ENCODE measurements at places on chromosomes 5 and 9.

- no peak for DNase-seq
Observed at GRCh38 chr5:111993242-111993641, 236.2 kb upstream of the NREP start.

- peak; percentile 24 for DNase-seq
Observed at GRCh38 chr5:43041110-43041668, 1.1 kb upstream of the ANXA2R start.

- no peak for DNase-seq
Observed at GRCh38 chr9:29648601-29649000, 2075.3 kb upstream of the C9orf72 start.

DNA sequence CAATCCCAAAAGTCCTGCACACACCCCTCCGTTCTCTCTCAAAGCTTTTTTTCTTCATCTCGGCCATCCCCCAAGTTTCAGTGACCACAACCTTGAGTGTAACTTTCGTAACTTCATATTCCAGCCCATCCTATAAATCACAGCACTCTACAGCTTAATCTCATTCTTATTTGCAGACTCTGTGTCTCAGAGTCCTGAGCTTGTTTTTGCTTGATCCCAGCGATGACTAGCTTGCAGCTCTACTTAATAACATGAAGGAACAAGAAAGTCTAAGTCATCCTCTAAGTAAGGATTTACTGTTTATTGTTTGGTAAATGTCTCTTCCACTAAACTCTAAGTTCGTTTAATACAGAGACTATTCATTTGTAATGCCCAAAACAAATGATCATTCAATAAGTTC is 2.6 kb upstream of the SPDL1 start:
- DNase-seq = no peak

- DNase-seq = no peak
Observed at GRCh38 chr9:6646293-6646636, 736 bp upstream of the GLDC start.

DNA sequence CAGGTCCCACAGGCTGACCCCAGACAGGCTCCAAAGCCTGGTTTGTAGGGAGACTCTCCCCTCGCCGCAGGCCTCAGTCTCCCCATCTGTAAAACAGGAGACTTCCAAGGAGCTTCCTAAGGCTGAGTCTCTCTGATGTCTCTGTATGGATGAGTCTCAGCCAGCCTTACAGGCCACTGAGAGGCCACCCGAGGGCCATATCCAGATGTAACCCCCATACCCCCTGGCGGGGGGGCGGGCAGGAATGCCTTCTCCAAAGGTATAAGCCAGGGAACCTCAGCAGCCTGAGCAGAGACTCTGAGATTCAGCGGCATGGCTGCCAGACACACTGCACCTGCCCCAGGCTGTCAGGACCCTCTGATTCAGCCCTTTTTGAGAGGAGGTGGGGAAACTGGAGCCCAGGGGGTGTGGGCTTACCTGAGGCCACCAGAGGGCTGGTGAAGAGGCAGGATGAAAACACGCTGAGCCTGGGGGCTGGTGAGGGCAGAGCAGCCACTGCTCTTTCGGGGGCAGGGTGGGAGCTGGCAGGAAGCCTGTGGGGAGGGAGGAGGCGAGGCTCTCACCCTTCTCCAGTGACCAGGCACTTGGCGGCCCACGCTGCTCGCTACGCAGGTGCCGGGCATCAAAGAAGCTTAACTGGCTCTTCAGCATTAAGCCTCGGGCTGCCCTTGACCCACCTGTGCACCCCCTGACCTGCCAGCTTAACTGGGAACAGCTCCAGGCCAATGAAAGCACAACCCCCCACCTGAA is 5.5 kb upstream of the SUSD3 start:
- DNase-seq = no peak

DNA sequence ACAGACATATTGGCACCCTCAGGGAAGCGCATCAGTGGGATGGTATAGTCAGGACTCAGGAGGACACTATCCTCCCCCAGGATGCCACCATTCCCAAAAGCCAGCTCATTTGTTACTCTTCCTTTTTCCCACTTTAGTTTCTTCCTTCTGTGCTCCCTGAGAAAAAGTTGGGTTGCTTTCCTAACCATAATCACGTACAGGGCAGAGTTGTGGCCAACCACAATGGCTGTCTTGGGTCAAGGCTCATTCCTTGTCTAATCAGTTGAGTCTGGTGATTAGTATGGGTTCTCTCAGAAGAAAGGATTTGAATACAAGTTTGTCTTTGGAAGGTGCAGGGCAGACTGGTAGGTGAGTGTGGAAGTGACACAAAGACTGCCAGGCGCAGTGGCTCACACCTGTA is 26.6 kb upstream of the ATP6V1G1 start:
- DNase-seq = no peak

DNA sequence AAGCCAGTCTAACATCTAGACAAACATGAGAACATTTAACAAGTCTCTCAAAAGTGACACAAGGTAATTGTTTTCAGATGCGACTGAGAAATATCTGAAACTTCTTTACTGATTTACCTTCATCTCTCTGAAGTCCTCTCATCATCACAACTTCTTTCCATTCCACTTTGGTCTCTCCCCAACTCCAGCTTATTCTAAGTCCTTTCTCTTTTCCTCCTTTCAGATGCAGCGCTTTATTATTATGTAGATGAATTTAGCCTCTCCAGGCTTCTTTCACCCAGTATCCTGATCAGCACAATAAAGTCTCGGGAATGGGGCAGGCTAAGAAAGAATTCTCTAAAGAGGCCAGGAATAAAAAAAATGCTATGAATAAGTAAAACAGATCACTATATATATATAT is 128.0 kb downstream of the KCTD16 start:
- DNase-seq = no peak

DNA sequence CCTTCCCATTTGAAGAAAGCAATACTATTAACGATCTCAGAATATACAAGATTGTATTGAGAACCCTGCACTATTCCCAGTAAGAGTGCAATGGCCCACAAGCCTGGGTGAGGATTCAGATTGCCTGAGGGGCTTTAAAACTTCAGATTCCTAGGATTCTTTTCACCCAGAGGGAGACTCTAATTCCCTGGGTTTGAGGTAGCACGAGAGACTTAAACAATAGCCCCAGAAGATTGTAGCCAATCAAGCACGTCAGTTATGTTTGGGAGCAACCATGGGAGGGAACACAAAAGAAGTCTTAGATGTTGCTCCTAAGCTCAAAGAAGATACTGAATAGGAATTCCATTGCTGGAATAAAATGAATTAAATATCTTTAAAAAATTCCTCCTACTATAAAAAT is 17.9 kb downstream of the MRPS27 start:
- no peak for DNase-seq

DNA sequence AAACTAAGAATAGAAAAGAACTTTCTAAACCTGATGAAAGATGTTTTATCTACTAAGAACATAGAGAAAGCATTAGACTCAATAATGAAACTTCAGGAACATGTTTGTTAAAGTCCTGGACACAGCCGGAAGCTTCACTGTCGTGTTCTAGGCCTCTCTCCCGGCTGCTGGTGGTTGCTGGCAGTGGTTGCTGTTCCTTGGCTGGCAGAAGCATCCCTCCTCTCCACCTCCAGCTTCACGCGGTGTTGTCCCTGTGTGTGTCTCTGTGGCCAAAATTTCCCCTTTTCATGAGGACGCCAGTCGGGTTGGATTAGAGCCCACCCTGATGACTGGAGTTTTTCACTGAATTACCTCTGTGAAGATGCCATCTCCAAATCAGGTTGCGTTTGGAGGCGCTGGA is 6.5 kb upstream of the MED10 start:
- no peak for DNase-seq

DNA sequence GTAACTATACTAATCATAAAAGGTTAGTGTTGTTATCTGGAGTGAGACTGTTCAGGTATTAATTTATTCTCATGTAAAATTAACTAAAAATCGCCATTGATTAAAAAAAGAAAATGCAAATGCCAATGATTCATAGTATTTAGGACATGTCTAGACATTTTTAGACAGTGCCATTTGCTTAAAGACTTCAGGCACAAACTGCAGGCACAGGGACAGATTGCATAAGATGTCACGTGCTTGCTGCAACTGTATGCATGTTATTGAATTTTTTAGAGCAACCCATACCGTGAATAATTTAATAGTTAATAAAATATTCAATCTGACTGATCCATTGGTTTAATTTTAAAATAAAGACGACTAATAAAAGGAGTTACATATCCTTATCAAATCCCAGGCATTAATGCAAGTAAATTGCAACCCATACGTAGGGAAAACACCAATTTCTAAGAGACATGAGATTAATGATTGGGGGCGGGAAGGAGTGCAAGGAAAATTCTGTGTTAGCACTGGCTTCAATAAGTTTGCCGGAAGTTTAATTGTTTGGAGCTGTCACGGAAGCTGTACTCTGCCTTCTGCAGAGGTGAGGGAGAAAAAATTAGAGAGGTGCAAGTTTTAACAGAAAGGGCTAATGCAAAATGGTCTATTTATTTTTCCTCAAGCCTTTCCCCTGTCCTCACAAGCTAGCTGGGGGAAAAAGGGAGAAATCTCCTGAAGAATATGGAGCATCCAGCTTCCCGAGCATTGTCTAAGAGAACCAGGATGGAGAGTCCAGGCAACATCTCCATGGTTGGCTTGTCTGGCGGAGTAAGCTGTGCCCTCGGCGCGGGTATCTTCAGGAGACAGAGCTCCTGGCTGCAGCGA is 2.9 kb downstream of the EDIL3 start:
- DNase-seq = no peak

- DNase-seq = no peak
Observed at GRCh38 chr5:144403058-144403457, 232.4 kb downstream of the KCTD16 start.

DNA sequence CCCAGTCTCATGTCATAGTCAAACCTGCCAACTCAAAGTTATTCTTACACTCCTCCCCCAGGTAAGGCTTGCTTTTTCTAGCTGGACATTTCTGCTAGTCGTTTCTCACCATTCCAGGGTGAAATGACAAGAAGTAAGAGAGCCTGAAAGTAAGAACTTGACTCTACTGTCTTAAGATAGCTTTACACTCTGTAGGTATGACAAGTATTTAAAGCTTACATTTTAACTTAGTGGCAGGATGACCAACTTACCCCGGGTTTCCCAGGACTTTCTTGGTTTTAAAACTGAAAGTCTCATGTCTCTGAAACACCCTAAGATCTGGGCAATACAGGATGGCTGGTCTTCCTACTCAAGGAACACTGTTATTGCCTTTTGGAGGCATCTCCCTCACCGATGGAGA is 67.5 kb upstream of the PIK3R1 start:
- no peak for DNase-seq
